H54 (cell line): ENCODE measurements at places on chromosomes 11 and 22.

GRCh38 chr22:38273135-38273826, 471 bp upstream of the TMEM184B start:
- no peak for DNase-seq

DNA sequence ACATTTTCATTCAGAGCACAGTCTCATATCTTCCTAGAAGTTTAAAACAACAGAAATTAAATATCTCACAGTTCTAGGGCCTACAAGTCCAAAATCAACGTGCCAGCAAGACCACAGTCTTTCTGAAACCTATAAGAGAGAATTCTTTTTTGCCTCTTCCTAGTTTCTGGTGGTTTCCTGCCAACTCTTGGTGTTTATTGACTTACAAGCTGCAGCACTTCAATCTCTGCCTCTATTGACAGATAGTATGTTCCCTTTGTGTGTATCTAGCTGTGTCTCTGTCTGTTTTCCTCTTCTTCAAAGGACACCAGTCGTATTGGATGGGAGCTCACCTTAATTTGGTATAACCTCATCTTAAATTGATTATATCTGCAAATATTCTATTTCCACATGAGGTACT, 347.5 kb downstream of the DCDC1 start:
- no peak for DNase-seq

DNA sequence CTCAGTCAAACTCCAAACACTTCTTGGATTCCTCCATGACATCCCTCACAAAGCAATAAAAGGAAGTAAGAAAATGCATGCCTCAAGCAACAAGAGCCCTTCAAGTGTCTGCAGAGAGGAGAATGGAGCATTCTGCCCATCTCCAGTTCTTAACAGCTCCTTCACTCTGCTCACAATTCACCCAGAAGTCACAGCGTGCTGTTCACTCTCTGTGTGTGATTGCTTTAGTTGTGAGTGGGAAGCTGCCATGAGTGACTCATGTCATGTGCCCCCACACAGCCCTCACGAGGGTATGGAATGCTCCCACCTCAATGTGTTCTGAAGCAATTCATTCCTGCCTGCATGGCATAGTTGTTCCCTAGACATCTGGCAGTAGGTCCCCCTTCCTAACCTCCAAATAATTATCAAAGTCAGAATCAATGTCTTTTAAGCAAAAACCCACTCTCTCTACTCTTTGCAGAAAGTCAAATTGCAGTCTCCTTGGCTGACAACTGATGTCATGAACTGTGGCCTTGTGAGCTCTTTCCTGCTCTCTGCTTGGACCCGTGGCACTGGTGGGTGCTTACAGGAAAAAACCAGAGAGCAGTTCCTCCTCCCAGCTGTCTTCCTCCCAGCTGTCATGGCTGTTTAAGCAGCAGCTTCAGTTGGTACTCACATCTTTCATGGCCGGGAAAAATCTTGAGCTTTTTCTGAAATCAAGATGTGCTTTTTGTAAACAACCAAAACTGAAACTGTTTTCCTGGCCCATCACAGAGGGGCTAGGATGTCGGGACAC, 112.1 kb upstream of the SPON1 start:
- no peak for DNase-seq

- peak; percentile 62 for DNase-seq
These were observed 17.0 kb upstream of the KCNJ11 start for GRCh38 chr11:17405232-17406005.

DNA sequence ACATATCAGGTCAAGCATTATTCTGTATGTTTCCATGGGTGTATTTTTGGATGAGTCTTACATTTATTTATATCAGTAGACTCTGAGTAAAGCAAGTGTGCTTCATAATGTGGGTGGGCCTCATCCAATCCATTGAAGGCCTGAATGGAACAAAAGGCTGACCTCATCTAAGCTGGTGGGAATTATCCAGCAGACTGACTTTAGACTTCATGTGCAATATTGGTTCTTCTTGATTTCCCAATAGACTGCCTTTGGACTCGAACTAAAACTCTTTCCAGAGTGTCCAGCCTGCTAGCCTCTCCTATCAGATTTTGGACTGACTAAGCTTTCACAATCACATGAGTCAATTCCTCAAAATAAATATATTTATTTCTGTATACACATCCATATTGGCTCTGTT, 116.2 kb downstream of the KIF18A start:
- DNase-seq = no peak

GRCh38 chr11:131692961-131693360, 322.5 kb downstream of the NTM start:
- DNase-seq = no peak

DNA sequence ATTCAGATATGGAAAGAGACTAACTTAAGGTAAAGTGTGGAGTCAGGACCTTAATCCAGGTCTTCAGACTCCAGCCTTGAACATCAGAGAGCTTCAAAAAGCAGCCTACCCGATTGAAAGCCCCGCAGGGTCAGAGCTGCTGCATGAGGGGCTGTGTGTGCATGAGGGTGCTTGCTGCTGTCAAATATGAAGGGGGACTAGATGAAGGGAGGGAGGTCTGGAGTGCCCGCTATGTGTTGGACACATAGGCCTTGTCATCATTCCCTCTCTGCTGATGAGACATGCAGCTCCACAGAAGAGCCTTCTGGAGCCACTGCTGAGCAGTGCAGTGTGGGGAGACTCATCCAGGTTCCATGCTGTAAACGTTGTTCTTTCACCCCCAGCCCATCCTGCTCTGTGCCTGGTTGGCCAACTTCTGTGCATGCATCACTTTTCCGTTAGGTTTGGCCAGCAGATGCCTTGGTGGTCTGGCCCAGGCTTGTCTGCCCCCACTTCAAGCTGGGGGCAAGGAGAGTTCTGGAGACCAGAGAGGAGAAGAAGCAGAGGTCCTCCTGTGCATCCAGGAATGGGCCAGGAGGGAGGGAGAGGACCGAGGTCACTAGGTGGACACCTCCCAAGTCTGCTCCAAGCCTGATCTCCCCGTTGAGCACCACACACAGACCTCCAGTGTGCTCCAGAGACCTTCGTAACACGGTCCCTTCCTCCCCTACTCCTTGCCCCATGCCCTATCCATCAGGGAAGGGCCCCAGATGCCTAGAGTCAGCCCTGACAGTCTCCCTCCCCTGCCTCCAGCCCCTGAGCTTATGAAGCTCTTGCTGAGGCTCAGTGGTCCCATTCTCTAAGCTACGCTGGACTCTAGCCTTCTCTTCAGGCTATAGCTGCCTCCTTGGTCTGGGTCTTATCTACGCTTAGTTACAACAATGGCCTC, 32.0 kb downstream of the LRRC32 start:
- DNase-seq = no peak

- DNase-seq = no peak
These were observed 662.6 kb downstream of the METTL15 start for GRCh38 chr11:28770806-28771205.
